ENCODE measurements at places on chromosomes 3 and 15.

- DNase-seq, result no peak
These were observed 721 bp downstream of the MYEF2 start for GRCh38 chr15:48177383-48177765.

DNA sequence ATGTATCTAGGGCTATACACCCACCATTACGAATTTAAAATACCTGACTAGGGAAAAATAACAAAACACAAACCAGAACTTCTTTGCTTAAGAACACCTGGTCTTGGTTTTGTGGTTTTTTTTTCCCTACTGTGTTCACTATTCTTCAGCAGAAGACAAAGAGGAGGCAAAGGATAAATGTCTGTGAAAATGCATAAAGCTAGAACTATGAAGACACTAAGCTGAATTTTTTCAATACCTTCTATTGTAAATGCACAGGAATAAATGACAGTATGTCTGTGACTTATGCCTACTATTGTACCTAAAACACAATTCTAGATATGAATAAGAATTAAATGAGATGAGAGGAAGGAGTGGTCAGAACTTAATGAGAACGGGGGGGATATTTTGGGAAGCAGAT, 86.9 kb downstream of the TBL1XR1 start:
- no peak for DNase-seq

DNA sequence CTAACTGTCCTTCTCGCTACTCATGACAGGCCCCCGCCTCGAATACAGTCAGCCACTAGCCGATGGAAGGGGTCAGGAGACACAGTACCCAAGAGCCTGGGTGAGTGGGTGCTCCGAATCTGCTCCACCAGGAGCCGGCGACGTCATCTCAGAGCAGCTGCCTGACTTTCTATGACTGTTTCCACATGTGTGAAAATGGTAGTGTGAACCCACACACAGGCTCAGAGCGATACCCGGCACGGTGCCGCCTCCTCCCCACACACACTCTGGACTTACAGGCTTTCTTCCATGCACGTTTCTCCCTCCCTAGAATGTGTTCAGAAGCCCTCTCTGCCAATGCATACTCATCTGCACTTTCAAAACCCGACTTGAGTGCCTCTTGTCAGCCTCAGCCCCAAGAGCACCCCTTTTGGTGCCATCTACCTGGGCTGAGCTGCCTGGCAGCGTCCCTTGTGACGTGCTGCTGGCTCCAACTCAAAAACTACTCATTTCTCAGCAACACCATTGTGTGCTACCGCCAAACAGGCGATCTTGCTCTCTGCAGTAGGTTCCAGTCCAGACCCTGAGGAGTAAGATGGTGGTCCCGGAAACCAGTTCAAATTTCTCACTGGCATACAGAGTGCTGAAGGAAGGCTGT, 29.7 kb downstream of the VGLL4 start:
- DNase-seq, result no peak

DNA sequence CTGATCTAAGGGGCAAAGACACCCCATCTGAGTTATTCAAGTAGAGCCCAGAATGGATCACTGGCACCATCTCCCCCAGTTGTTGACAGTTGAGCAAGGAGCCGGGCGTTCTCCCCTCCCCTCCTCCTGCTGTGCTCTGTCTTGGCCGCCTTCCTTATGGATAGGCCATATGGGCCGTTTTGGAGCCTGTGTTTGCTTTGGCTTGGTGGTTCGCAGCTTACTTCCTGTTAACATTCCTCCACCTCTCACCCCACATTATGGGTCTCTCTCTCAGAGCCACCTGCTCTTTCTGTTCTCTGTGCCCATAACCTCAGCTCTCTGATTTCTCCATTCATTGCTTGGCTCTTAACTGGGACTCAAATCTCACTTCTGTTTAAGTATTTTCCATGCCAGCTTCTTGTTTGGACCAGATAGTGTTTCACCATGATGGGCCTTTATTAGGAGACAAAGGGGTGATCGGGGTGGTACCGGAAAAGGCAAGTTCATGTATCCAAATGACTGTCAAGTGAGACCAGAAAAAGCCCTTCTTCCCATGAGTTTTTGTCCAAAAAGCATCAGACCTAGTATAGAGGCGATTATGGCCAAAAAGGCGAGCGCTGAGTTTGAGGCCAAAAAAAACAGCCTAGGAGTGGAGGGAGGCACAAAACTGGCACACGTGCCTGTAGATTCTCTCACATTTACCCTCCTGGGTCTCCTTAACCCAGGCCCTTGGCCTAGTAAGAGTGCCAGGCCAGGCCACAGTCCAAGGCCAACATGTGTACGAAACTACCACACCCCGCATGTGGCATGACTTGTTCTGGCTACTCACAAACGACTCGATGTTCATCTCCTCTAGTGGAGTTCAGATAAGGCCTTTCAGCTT, 62.6 kb downstream of the DUT start:
- no peak for DNase-seq

DNA sequence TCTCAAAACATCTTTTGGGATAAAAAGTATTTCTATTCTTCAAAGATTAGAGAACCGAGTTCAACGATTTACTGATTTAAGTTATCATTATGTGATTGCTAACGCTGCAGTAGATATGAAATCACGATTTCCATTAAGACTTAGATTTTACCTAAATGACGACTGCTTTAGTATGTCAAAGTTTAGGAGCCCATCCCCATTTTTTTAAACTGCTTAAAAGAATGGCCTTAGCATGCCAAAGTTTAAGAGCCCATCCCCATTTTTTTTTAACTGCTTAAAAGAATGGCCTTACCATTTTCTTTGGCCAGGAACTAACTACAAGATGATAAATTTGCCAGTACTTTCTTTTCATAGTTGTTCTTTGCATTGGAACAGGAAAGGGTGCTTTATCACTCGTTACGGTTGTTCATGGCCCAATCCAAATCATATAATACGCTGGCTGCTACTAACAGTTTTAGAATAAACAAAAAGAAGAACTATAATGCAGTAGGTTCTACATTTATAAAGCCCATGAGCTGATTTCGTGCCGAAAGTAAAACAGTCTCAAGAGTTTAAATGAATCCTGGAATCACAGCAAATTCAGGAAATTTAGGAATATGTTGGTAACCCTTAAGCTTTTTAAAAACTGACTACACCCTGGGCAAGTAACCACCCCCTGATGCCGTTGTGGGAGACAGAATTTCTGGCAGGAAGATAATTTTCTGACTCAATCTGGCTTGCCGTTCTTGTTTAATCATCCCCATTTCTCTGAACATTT, 869 bp upstream of the TSC22D2 start:
- DNase-seq, result no peak
